Dorsolateral prefrontal cortex (tissue), 122 donors: ENCODE measurements at places on chromosomes 5 and 9. TPM values are rescaled to one million over a fixed set of nuclear protein-coding genes. Genes with fewer than 3 reads are reported as not detected.

The SH3GLB2 gene
- total RNA-seq: 179 TPM

DNA sequence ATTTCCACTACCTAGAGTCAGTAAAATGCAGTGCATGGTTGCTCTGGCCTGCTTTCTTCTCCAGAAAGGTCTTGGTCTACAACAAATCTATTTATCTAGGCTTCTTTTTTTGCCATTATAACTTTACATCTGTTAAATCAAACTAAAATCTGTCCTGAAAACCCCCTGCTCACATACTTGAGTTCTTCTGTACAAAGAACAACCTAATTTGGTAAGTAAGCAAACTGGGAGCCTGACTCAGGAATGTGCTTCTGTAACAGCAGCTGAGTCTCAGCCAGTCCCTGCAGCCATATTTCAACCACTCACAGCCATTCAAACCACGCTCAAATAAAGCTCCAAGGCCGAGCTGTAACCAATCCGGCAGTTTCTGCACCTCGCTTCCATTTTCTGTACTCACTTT lies 95.8 kb downstream of the PLPP1 start:
- DNase-seq: peak; percentile 51

DNA sequence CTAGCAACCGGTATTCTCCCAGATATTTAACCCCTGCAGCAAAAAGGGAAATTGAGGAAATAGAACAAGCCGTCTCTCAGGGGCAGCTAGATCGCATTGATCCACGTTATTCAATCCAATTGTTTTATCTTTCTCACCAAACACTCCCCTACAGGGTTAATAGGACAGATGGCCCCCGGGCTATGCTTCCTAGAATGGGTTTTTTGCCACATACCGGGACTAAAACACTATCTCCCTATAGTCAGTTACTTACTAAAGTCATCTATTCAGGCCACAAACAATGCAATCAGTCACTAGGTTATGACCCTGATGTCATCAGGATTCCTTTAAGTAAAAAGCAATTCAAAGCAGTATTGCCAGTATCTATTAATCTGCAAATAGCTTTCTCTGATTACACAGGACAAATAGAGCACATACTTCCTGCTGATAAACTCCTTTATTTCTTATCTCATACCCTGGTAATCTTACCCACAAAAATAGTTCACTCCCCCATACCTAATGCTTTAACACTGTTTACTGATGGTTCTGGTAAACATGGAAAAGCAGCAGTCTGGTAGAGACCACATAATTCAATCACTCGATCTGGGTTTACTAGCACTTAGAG lies 159.0 kb downstream of the CPLANE1 start:
- no peak for DNase-seq

GRCh38 chr9:101629636-101630035 lies 34.9 kb upstream of the PPP3R2 start:
- no peak for DNase-seq

DNA sequence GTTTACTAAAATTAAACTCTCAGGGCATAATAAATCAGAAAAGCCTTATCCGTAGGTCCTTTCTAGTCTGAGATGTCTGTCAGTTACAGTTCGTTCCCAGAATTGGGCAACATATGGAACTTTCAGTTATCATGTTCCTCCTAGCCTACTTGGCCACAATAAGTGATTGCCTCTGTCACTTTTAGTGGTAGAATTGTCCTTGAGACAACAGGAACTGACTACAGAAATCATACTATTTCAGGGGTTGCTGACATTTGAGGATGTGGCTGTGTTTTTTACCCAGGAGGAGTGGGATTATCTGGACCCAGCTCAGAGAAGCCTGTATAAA lies 956 bp downstream of the ZNF189 start:
- DNase-seq: no peak

- DNase-seq: no peak
Observed at GRCh38 chr5:107671742-107672210, 1.0 kb upstream of the EFNA5 start.

GRCh38 chr5:7391814-7392692 lies 3.9 kb upstream of the ADCY2 start:
- no peak for DNase-seq

GRCh38 chr9:18463991-18464390 lies 10.0 kb upstream of the ADAMTSL1 start:
- DNase-seq: no peak

GRCh38 chr9:113998525-113999255 lies 79.4 kb downstream of the AMBP start:
- no peak for DNase-seq
